ENCODE measurements at places on chromosomes 5 and 9.

DNA sequence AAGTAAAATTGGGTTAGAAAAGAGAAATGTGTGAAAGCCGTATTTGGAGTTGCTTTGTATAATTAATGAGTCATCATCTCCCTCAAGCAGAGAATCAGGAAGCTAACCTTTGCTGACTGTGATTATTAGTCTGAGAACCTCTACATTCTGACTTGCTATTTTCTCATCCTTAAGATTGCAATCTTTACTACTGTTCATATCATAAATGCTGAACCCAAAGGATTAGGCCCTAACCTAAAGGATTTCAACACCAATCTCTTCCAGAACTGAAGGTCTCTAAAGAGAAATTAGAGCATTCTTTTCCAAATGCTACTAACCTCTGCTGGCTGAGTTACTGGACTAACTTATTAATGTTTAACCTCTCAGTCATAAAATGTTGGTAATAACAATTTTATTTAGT, 538.1 kb upstream of the MEF2C start:
- DNase-seq, result peak; percentile 10
- no peak overlapping the region for H3K4me3 ChIP-seq
- H3K36me3 ChIP-seq, result no peaks in the 10 kb centered on the region
- H3K27me3 ChIP-seq, result no peaks in the 10 kb centered on the region
- no peak overlapping the region for H3K27ac ChIP-seq

DNA sequence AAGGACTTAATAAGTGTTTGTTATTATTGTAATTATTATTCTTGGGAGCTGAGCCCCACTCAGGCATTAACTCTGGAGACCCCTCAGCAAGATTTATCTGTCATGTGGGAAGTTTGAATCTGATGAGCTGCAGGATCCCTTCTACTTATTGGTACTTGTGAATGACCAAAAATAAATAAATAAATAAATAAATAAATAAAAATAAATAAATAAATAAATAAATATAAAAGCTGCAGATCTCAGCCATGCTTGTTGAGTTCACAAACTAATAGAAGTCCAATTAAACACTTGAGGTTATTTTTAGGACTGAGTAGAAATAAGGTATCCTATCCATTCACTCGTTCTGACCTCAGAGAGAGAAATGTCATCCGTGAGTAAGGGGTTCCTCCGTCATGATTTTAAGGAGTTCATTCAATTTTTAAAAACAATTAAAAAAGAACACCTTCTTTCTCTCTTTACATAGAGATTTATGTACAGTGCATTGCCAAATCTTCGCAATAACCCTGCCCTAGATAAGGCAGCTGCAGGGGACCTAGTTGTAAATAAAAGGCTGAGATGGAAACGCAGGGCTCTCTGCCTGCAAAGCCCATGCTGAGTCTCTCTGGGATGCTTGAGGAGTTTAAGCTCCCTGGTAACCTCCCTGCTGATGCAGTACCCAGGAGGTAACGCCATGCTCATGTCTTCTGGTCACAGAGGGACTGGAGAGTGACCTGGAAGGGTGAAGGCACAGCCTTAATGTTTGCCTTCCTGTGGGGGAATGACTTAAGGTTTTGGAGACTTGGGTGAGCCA, 1.2 kb downstream of the EFCAB9 start:
- H3K4me3 ChIP-seq, result no peak overlapping the region
- no peaks in the 10 kb centered on the region for H3K27me3 ChIP-seq
- H3K4me1 ChIP-seq, result no peaks in the 10 kb centered on the region
- DNase-seq, result no peak
- no peak overlapping the region for H3K27ac ChIP-seq

GRCh38 chr5:43959144-43959543, 356.2 kb downstream of the NNT start:
- no peaks in the 10 kb centered on the region for H3K27me3 ChIP-seq
- no peak overlapping the region for H3K4me3 ChIP-seq
- DNase-seq, result no peak

GRCh38 chr5:174336479-174336878, 291.0 kb downstream of the NSG2 start:
- no peak overlapping the region for H3K27ac ChIP-seq
- H3K27me3 ChIP-seq, result peaks cover 10% of the 10 kb centered on the region
- no peaks in the 10 kb centered on the region for H3K4me1 ChIP-seq

DNA sequence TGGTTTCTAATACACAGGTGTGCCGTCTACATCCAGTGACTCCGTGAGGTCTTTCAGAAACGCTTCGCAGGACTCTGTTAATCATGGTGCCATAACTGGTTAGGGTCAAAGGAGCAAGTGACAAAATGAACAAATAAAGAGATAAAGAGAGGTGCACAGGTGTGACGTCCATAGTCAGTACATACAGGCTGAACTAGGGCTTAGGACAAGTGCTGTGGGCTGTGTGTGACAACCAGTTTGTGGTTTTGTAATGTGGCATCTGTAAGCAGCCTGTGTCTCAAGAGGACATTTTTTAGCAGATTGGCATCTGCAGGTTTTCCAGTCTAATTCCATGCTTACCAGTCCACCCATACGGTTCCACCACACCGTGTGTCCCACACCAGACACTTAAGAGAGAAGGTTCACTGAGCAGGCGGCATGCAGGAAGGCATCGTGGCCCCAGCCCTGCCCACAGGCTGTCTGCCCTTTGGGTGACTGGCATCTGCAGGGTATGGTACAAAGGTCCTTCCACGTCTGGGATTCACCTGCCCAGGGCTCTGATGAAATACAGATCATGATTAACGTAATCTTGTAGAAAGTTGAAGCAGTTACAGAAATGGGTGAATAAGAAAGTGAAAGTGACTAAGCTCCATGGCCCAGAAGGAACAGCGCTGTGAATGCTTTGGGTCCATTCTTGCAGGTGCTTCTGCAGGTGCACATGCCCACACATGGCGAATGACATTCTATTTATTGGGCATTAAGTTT, 26.9 kb downstream of the SRD5A1 start:
- H3K27me3 ChIP-seq, result no peaks in the 10 kb centered on the region
- H3K27ac ChIP-seq, result no peak overlapping the region
- H3K36me3 ChIP-seq, result peaks cover 7% of the 10 kb centered on the region
- no peaks in the 10 kb centered on the region for H3K4me1 ChIP-seq
- no peak overlapping the region for H3K4me3 ChIP-seq
- DNase-seq, result no peak

- DNase-seq, result no peak
- no peaks in the 10 kb centered on the region for H3K36me3 ChIP-seq
- H3K4me1 ChIP-seq, result peaks cover 24% of the 10 kb centered on the region
- no peaks in the 10 kb centered on the region for H3K27me3 ChIP-seq
Observed at GRCh38 chr5:59330680-59331079, 562.8 kb downstream of the PDE4D start.

- DNase-seq, result no peak
- no peak overlapping the region for H3K27ac ChIP-seq
- H3K4me1 ChIP-seq, result no peaks in the 10 kb centered on the region
- H3K27me3 ChIP-seq, result no peaks in the 10 kb centered on the region
Observed at GRCh38 chr5:9865574-9865973, 235.4 kb upstream of the TAS2R1 start.

GRCh38 chr5:14928661-14929060, 57.1 kb upstream of the ANKH start:
- no peak overlapping the region for H3K4me3 ChIP-seq
- DNase-seq, result no peak
- no peaks in the 10 kb centered on the region for H3K4me1 ChIP-seq
- no peak overlapping the region for H3K27ac ChIP-seq
- no peaks in the 10 kb centered on the region for H3K36me3 ChIP-seq

GRCh38 chr5:96651047-96651446, 11.1 kb upstream of the CAST start:
- peaks cover 11% of the 10 kb centered on the region for H3K4me1 ChIP-seq
- no peak overlapping the region for H3K4me3 ChIP-seq
- no peak overlapping the region for H3K27ac ChIP-seq
- no peaks in the 10 kb centered on the region for H3K27me3 ChIP-seq
- H3K36me3 ChIP-seq, result no peaks in the 10 kb centered on the region

GRCh38 chr9:134496413-134497282, 145.0 kb upstream of the COL5A1 start:
- H3K4me1 ChIP-seq, result peaks cover 4% of the 10 kb centered on the region
- no peaks in the 10 kb centered on the region for H3K27me3 ChIP-seq
- H3K27ac ChIP-seq, result no peak overlapping the region
- no peak overlapping the region for H3K4me3 ChIP-seq

DNA sequence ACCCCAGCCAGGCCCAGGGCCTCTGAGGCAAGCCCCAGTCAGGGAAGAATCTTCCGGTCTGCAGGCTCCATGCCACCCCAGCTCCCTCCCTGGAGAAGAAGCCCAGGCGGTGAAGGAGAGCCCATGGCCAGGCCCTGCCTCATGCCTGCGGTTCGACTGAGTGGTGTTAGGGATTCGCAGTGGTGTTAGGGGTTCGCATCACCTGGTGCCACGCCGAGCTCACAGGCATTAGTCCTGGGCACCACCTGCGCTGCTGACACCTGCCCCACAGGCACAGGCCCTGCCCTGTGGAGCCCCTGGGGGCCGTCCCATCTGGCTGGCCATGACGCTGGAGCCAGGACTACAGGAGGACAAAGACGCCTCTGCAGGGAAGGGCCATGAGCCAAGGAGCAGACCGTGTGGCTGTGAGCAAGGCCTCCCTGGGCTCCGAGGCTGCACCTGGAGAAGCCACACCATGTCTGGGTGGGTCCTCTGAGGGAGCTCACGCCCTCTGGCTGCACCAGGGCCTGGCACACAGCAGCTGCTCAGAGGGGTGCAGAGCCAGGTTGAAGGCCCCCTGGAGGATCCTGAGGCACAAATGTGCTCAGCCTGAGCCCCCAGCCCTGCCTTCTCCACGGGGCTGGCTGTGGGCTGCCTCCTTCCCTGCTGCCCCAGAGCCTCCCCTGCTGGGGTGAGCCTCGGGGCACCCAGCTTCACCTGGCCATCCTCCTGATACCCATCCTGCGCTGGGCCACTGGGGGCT, 27.6 kb upstream of the RNF130 start:
- H3K4me3 ChIP-seq, result no peak overlapping the region
- H3K27ac ChIP-seq, result no peak overlapping the region
- H3K27me3 ChIP-seq, result no peaks in the 10 kb centered on the region
- no peaks in the 10 kb centered on the region for H3K36me3 ChIP-seq
- no peaks in the 10 kb centered on the region for H3K4me1 ChIP-seq

GRCh38 chr5:124908581-124909451, 162.4 kb upstream of the ZNF608 start:
- peaks cover 13% of the 10 kb centered on the region for H3K4me1 ChIP-seq
- no peaks in the 10 kb centered on the region for H3K36me3 ChIP-seq
- H3K27me3 ChIP-seq, result no peaks in the 10 kb centered on the region
- no peak for DNase-seq

- H3K27me3 ChIP-seq, result no peaks in the 10 kb centered on the region
Observed at GRCh38 chr5:143059355-143059754, 289.2 kb downstream of the ARHGAP26 start.

DNA sequence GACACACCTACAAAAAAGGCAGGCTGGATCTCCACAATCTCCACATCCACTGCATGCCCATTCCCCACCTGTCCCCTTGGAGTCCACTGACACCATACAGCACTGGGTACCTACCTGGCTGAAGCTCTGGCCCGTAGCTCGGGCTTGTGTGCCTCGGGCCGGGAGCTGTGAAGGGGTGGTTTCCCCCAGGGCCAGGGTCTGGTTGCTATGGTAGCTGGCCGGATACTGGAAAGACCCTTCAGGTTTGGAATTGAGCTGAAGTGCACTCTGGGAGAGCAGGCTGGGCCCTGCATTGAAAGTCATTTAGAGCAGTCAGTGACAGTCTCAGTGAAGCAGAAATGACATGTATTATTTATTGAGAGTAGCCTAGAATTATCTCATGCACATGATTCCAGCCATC, 507.3 kb downstream of the CTNND2 start:
- H3K27ac ChIP-seq, result no peak overlapping the region
- DNase-seq, result no peak

- H3K4me3 ChIP-seq, result no peak overlapping the region
- H3K4me1 ChIP-seq, result peaks cover 9% of the 10 kb centered on the region
- peak; percentile 29 for DNase-seq
Observed at GRCh38 chr9:112120439-112120925, 54.6 kb downstream of the SUSD1 start.

- H3K4me1 ChIP-seq, result peaks cover 14% of the 10 kb centered on the region
- no peak overlapping the region for H3K4me3 ChIP-seq
- H3K27ac ChIP-seq, result no peak overlapping the region
- no peak for DNase-seq
Observed at GRCh38 chr9:2479056-2479565, 142.5 kb upstream of the VLDLR start.

DNA sequence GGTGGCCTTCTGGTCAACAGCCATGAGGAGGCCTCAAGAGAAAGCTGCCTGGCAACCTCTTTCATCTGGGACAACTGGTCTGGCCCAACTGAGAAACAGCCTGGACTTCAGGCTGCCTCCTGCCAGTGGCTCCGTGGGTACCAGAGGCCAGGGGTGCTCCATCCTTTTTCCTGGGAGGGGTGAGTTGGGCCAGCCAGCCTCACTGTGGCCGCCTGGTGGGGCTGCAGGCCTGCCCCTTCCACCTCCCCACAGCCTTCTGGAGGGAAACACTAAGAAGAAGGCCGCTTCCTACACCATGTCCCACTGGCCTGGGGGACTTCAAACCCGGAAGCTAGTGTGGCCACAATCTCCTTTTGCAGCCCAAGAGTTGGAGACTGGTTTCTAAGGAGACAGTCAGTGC, 13.8 kb upstream of the NKD2 start:
- 0 out of 2 replicates have a peak, but pooled peaks cover 8% of the 10 kb centered on the region for H3K4me1 ChIP-seq
- H3K27me3 ChIP-seq, result no peaks in the 10 kb centered on the region
- no peak overlapping the region for H3K27ac ChIP-seq
- H3K36me3 ChIP-seq, result no peaks in the 10 kb centered on the region

All from SJCRH30 (cell line).